ENCODE measurements at places on chromosomes 2 and 18.

DNA sequence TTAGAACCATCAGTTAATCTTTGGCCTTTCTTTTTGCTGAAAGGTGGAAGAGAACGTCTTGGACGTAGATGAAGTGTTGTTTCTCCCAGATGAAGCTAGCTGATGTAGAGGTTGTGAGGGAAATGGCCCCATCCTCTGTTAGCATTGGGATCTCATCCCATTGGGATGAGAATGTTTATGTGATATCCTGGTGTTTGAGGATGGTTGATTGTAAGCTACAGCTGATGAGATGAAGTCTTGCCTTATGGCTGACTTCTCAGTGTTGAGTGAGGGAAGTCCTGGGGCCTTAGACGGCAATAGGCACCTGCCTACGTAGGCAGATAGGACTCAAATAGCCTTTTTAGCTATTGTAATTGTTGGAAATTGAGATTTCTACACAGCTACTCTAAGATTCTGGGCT is 211.3 kb downstream of the MYCN start:
- no peak for DNase-seq

GRCh38 chr2:159208438-159208837 is 78.1 kb downstream of the WDSUB1 start:
- no peak for DNase-seq

GRCh38 chr2:43984533-43984932 is 11.3 kb downstream of the LRPPRC start:
- DNase-seq = no peak

- DNase-seq = no peak
Measured at GRCh38 chr18:30674596-30674995, 367.9 kb downstream of the DSC3 start.

DNA sequence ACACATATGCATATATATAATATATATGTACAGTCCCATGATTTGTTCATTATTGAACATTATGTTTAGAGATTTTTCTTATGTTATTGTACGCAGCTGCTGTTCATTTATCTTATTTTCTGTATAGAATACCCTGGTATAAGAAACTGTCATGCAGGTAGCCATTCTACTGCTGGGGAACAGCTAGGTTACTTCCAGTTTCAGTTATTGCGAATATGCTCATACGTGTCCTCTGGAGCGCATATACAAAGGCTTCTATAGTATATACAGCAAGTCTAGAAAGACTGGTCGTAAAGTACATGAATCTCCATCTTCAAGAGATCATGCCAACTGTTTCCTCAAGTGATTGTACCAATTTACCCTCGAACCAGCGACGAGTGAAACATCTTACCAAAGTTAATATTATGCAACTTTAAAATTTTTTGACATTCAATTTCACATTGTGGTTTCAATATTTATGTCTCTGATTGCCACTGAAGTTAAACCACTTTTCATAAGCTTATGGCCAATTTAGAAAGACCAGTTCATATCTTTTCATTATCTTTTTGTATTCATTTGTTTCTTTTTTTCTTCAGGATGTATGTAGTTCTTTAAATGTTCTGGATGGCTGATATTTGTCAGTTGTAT is 53.5 kb downstream of the RDH14 start:
- DNase-seq = no peak

DNA sequence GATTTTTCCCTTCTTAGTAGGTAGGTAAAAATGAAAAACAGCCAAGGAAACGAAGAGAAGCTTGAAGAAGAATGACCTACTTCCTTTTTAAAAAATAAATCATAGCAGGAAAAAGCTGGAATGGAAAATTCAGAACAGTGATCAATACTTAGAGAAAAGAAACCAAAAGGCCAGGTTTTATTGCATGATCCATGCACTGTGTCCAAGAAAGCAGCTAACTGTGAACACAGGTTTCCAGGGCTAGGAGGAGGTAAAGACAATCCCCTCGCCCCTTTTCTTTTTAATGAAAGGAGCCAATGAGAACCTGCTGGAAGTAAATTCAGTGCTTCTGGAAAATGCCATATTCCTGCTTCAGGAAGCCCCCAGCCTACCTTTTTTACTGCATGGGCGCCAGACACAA is 47.2 kb downstream of the BOD1L2 start:
- no peak for DNase-seq

GRCh38 chr2:201433394-201433995 is 17.8 kb downstream of the TRAK2 start:
- DNase-seq = no peak
